ENCODE measurements at places on chromosomes 5 and 9. TPM values are rescaled to one million over a fixed set of nuclear protein-coding genes. Genes with fewer than 3 reads are reported as not detected.

DNA sequence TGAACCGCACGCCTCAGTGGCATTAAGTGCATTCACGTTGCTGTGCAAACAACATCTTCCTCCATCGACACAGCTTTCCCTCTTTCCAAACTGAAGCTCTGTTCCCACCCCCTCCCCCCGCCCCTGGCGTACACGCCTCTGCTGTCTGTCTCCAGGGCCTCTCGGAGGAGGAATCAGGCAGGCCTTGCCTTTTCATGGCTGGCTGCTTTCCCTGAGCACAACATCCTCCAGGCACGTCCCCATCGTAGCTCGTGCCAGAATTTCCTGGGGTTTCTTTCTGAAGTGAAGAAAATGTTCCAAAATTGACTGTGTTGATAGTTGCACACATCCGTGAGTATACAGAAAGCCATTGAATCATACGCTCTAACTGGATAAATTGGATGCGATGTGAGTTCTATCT lies 22.3 kb upstream of the TMEM250 start:
- DNase-seq: no peak

GRCh38 chr9:93586290-93587057 lies 10.1 kb downstream of the PHF2 start:
- no peak for DNase-seq

The GPR151 gene
- not detected for total RNA-seq

GRCh38 chr5:89246252-89246651 lies 363.3 kb upstream of the MEF2C start:
- DNase-seq: no peak

DNA sequence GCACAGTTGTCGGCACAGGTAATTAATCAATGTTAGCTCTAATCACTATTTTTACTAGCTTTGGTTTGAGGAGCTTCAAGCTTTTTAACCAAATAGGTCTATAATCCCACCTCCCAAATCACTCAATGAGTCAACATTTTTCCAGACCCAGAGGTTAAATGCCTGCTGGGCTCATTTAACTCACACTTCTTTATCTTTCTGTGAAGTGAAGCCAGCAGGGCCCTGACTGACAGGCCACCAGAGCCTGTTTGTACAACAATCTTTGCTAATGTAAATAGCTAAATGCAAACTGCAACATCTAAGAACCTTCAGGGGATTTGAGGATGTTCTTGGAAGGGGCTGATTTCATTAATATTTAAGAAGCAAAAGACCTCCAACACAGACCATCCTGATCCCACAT lies 98.4 kb upstream of the NREP start:
- no peak for DNase-seq

DNA sequence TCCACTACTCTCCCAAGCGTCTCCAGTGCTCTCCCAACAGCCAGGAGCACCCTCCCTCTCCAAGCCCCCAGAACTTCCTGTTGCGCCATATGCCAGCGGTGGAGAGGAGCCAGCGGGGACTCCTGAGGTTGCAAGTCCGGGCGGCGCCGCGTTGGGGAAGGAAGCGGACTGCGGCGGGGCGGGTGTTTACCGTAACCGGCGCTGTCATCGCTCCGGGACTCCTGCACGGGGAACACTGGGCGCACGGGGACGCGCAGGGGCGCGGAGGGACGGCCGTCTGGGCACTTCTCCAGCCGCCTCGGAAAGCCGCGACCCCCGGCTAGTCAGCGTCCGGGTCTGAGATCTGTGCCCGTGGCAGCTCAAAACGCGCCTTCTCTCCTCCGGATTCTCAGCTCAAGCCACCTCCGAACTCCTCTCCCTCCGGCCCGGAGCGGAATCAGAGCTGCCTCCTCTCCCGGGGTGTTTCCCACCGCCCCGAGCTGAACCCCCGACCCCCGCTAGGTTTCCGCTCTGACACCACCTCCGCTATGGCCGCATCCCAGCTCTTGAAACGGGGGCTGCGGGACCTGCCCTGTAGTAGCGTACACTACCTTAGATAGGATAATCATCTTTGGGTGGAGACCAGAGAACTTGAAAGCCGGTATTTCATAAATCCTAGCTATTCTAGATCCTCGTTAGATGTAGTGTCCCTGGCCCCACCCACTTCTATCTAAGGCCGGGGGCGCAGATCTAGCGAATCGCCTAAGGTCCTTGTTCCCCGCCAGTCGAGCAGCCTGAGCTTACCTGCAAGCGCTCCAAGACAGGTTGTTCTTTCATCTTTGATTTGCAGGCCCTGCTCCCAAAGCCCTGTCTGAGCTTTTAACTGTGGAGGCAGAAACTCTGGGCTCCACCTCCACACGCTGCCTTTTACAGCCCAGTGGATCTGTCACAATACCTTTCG lies at the start of gene TRPM6:
Gene TRPM6, minus strand, starts transcription at position 881 of the 940 bp plus-strand sequence. Its CDS starts 65 bp downstream, at position 816.
- peak; percentile 50 for DNase-seq

The PCDHB3 gene
- total RNA-seq: 1.4 TPM

DNA sequence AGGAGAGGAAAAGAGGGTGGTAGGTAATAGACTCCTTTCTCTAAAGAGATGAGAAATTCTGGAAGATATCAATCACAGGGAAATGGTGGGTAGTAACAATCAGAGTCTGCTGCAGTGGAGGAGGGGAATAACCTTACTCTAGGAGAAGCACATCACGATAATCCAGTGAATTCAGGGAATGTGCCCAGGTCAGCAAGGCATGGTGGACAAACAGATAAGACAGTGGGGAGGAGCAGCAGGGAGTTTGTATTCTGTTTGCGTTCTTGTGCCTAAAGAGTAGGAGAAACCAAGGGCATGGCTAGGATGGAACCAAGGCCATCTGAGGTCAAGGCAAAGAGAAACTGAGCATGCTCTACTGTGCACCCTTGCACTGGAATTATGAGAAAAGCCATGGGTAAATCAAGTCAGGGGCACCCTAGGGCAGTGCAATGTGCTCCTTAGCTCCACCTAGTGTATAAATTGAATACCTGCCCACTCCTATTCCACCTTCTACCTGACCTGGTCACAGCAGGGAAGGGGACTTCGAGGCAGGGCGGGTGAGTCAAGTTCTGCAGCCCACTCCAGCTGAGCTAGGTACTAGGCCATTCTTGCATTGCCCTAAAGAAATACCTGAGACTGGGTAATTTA lies 31.6 kb downstream of the RETREG1 start:
- no peak for DNase-seq

- no peak for DNase-seq
Observed at GRCh38 chr5:140711794-140712193, 11.5 kb downstream of the ZMAT2 start.

The PCDHB12 gene
- 3.5 TPM for total RNA-seq

DNA sequence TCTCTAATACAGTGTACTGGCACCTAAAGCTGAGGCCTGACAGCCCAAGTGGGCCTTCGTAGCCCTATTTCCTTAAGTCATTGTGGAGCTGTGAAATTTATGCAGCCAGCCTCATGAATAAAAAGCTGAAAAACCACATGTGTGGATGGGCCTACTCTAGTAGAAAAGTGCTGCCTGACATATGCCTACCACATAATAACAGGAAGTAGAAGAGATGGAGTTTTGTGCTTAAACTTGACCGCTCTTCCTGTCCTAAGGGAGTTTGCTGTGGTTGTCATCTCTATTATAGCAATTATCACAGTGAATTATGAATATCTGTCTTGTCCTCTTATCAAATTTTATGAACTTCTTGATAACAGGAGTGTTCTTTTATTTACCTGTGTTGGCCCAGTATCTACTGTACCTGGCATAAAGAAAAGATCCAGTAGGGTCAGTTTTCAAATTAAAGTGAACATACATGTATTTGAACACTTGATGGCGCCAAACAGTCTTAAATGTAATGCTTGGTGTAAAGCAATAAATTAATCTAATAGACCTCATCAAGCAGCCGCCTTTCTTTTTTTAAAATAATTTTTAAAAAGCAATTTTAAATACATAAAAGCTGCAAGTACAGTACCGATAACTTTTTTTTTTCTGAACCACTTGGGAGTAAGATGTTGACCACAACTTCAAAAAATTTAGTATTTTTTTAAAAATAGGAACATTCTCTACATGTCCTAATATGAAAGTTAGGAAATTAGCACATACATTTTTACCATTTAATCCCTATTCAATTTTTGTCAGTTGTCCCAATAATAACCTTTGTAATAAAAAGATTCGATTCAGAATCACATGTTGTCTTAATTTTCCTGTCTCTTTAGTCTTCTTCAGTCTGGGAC lies 51.0 kb downstream of the FKTN start:
- no peak for DNase-seq

DNA sequence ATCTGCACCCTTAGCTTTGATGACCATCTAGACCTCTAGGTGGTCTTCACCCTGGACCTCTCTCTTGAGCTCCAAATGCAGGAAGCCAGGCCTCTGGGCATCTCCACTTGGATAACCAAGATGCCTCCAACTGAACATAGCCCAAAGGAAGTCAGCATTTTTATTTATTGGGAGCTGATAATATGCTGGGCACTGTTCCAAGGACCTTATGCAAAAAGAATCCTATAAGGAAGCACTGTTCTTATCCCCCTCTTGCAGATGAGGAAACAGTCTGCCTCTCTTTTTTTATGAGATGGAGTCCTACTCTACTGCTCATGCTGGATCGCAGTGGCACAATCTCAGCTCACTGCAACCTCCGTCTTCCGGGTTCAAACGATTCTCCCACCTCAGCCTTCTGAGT lies 219.9 kb downstream of the CDK5RAP2 start:
- DNase-seq: no peak

DNA sequence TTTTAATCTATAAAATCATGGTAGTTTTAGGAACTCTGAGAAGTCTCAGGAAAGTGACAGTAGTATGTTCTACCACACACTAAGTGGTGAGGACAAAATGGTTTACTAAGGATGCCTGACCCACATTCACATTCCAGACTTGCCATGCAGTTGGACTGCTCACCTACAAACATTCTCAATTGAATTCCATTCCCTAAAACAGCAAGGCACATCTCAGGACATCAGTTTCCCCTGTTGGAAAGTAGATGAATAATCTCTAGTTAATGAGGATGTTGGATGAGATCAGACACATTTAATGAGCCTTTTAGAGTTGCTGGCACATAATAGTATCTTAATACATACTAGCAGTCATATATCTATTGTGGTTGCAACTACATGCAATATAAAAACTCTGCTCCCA lies 76.6 kb downstream of the ZNF618 start:
- no peak for DNase-seq

All from mucosa of gallbladder (tissue), 1 donor.